Karpas-422 (cell line): ENCODE measurements at places on chromosomes 16 and 17. TPM values are rescaled to one million over a fixed set of nuclear protein-coding genes. Genes with fewer than 3 reads are reported as not detected.

Gene KIF19
- not detected in 2 replicates for total RNA-seq

Gene ASGR2
- not detected in 2 replicates for total RNA-seq

Gene PMP22
- not detected in 2 replicates for total RNA-seq

Gene FSCN2
- 0.63 and 1.2 TPM in 2 replicates for total RNA-seq

Gene FZD2
- 0.56 and 2.4 TPM in 2 replicates for total RNA-seq

Gene MYL11
- total RNA-seq: not detected in 2 replicates

Gene TBC1D3K
- not detected in 2 replicates for total RNA-seq

Gene KRTAP4-6
- not detected in 2 replicates for total RNA-seq

Gene CTRL
- total RNA-seq: 1.0 and 1.6 TPM in 2 replicates

Gene TMC8
- 57.9 and 113 TPM in 2 replicates for total RNA-seq

Gene MT1H
- total RNA-seq: 4.6 TPM in 1 of 2 replicates, not detected in the other

Gene RAMP2
- not detected in 2 replicates for total RNA-seq

Gene DNAJA2
- 61.7 and 81.0 TPM in 2 replicates for total RNA-seq

Gene IQCK
- total RNA-seq: 1.3 and 4.9 TPM in 2 replicates

Gene FAM234A
- 12.2 and 24.5 TPM in 2 replicates for total RNA-seq

Gene TBX2
- 0.07 TPM in 1 of 2 replicates, not detected in the other for total RNA-seq

Gene ITGB4
- 0.11 and 0.19 TPM in 2 replicates for total RNA-seq

Gene C17orf58
- 51.0 and 52.9 TPM in 2 replicates for total RNA-seq

Gene ASPHD1
- total RNA-seq: 0.19 and 2.2 TPM in 2 replicates

Gene ACAP1
- total RNA-seq: 51.0 and 85.0 TPM in 2 replicates

Gene PRAC2
- total RNA-seq: not detected in 2 replicates

Gene NEUROD2
- not detected in 2 replicates for total RNA-seq

Gene PRR11
- 11.6 and 15.2 TPM in 2 replicates for total RNA-seq

Gene KRTAP9-8
- total RNA-seq: not detected in 2 replicates

Gene TOP2A
- total RNA-seq: 101 and 199 TPM in 2 replicates
